ENCODE measurements at places on chromosomes 5 and 9. TPM values are rescaled to one million over a fixed set of nuclear protein-coding genes. Genes with fewer than 3 reads are reported as not detected.

IRGM gene
- total RNA-seq = not detected

- no peak overlapping the region for H3K27ac ChIP-seq
- H3K4me1 ChIP-seq = no peaks in the 10 kb centered on the region
- DNase-seq = no peak
- H3K27me3 ChIP-seq = no peaks in the 10 kb centered on the region
- H3K36me3 ChIP-seq = peaks cover 4% of the 10 kb centered on the region
These were observed 50.0 kb downstream of the CAMSAP1 start for GRCh38 chr9:135857371-135857786.

GDA gene
- 0.21 TPM for total RNA-seq

DNA sequence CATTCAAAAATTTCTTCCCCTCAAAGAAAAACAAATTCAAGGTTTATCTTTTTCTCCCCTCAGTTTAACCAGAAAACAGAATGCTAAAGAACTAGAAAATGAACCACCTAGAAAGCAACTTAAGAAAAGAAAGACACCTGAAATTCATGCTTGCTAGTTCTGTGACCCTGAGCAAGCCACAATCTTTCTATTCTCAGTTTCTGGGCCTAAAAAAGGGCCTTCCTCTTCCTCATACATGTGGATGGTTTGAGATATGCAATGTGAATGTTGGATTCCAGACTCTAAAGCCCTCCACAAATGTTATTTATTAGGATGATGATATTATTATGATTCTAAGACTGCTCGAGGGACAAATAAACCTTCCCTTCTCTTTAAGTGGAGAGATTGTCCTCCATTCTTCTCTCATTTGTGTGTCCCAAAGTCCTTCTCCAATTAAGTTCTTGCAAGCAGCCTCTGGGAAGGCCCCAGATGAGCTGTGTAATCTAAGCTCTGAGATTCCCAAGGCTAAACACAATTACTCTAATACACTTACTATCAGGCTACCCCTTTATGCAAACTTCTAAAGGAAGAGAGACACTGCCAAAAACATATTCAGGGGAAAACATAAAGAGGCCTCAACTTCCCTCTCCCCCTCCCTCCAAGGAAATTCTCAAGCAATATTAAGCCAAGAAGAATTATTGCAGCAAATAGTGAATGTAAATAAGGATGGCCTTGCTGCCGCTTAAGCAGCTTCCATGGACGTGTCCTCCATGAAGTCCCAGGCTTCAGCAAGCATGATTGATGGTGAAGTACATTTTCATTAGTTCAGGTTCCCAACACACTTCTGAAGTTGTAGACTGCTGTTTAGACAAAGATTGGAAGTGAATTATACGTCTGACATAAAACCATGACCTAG, 80.2 kb downstream of the PRKACG start:
- no peak overlapping the region for H3K27ac ChIP-seq
- no peak for DNase-seq
- no peaks in the 10 kb centered on the region for H3K4me1 ChIP-seq
- peaks cover 3% of the 10 kb centered on the region for H3K36me3 ChIP-seq
- H3K27me3 ChIP-seq = no peaks in the 10 kb centered on the region
- no peak overlapping the region for H3K4me3 ChIP-seq

- DNase-seq = no peak
- no peaks in the 10 kb centered on the region for H3K36me3 ChIP-seq
- H3K27ac ChIP-seq = no peak overlapping the region
- no peaks in the 10 kb centered on the region for H3K27me3 ChIP-seq
These were observed 7.5 kb upstream of the CDH6 start for GRCh38 chr5:31185951-31186350.

- H3K36me3 ChIP-seq = no peaks in the 10 kb centered on the region
- no peak for DNase-seq
- H3K27me3 ChIP-seq = peaks cover 46% of the 10 kb centered on the region
- no peak overlapping the region for H3K27ac ChIP-seq
- no peak overlapping the region for H3K4me3 ChIP-seq
These were observed 2.7 kb downstream of the LCN9 start for GRCh38 chr9:135665795-135666189.

GRCh38 chr9:94805585-94805984, 79.1 kb downstream of the AOPEP start:
- no peak overlapping the region for H3K4me3 ChIP-seq
- peaks cover 22% of the 10 kb centered on the region for H3K4me1 ChIP-seq
- no peak for DNase-seq
- H3K27me3 ChIP-seq = no peaks in the 10 kb centered on the region
- no peak overlapping the region for H3K27ac ChIP-seq

GRCh38 chr5:92556747-92557146, 1024.3 kb downstream of the NR2F1-AS1 start:
- H3K4me1 ChIP-seq = peaks cover 14% of the 10 kb centered on the region
- no peaks in the 10 kb centered on the region for H3K27me3 ChIP-seq

GRCh38 chr9:84708400-84708799, 38.9 kb downstream of the NTRK2 start:
- H3K36me3 ChIP-seq = no peaks in the 10 kb centered on the region
- H3K4me1 ChIP-seq = no peaks in the 10 kb centered on the region
- H3K27me3 ChIP-seq = no peaks in the 10 kb centered on the region
- no peak overlapping the region for H3K4me3 ChIP-seq

SOHLH1 gene
- total RNA-seq = 0.32 TPM

MCTP1 gene
- total RNA-seq = 0.15 TPM

INSL6 gene
- not detected for total RNA-seq

Measured in HepG2 (cell line).